ENCODE measurements at places on chromosomes 2 and 18.

GRCh38 chr2:231057590-231057989 lies 923 bp downstream of the PSMD1 start:
- H3K27me3 ChIP-seq: peaks cover 14% of the 10 kb centered on the region
- no peak for DNase-seq
- peak overlapping the region; percentile 96 for H3K4me3 ChIP-seq
- H3K36me3 ChIP-seq: peaks cover 16% of the 10 kb centered on the region

GRCh38 chr2:8534386-8534728 lies 147.5 kb upstream of the ID2 start:
- no peak for DNase-seq
- no peak overlapping the region for H3K4me3 ChIP-seq
- no peak overlapping the region for H3K27ac ChIP-seq
- H3K36me3 ChIP-seq: peaks cover 6% of the 10 kb centered on the region

DNA sequence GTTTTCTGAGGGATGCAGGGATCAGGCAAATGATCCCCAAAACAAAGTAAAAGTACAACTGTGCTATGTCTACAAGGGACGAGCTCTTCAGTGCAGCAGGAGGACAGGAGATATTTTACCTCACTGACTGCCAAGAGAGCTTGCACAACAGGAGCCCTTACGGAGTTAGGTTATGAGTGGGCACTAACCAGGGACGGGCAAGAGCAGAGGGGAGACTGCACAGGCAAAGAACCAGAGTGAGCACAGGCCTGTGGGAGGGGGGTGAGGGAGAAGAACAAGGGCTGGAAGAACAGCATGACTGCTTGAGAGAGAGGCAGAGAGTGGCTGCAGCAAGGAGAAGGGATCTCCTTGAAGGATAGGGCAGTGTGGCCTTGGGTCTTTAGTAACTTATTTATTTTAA lies 101.1 kb upstream of the PID1 start:
- no peak overlapping the region for H3K27ac ChIP-seq
- H3K4me3 ChIP-seq: no peak overlapping the region
- H3K27me3 ChIP-seq: peaks cover 11% of the 10 kb centered on the region
- DNase-seq: no peak
- H3K4me1 ChIP-seq: no peaks in the 10 kb centered on the region

DNA sequence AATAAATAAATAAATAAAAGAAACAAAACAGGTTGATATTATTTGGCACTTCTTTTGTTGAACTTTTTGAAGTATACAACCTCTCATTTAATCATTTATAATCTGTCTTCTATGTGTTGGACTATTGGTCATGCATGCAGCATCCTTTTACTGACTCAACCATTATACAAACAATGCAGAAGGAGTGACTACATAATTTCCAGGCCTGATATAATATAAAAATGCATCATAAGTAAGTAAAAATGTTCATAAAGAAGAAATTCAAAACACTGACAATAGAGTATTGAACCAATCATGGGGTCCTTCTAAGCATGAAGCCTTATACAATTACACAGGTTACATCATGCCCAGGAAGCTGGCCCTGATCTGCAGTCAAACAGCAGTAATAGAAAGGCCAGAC lies 141.5 kb upstream of the FN1 start:
- peaks cover 11% of the 10 kb centered on the region for H3K4me1 ChIP-seq
- no peak for DNase-seq
- no peaks in the 10 kb centered on the region for H3K27me3 ChIP-seq

DNA sequence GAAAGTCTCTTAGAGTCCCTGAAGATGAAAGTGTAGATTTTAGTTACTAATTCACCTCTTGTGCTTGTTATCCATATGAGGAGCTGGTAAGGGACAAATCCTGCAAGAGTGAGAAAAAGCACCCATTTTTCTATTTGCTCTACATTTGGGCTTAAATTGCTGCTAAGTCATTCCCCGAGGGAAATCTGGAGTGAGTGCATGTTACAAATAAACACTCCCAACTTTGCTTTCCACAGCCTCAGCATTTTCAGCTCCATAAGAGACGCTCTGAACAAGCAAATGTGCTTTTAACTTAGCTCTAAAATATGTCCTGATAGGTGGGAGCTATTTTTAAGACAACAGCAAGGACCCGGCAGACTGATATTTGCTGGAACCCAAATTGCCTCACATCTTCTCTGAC lies 126.7 kb downstream of the DPP10 start:
- no peak overlapping the region for H3K27ac ChIP-seq
- H3K4me1 ChIP-seq: no peaks in the 10 kb centered on the region
- no peak for DNase-seq

DNA sequence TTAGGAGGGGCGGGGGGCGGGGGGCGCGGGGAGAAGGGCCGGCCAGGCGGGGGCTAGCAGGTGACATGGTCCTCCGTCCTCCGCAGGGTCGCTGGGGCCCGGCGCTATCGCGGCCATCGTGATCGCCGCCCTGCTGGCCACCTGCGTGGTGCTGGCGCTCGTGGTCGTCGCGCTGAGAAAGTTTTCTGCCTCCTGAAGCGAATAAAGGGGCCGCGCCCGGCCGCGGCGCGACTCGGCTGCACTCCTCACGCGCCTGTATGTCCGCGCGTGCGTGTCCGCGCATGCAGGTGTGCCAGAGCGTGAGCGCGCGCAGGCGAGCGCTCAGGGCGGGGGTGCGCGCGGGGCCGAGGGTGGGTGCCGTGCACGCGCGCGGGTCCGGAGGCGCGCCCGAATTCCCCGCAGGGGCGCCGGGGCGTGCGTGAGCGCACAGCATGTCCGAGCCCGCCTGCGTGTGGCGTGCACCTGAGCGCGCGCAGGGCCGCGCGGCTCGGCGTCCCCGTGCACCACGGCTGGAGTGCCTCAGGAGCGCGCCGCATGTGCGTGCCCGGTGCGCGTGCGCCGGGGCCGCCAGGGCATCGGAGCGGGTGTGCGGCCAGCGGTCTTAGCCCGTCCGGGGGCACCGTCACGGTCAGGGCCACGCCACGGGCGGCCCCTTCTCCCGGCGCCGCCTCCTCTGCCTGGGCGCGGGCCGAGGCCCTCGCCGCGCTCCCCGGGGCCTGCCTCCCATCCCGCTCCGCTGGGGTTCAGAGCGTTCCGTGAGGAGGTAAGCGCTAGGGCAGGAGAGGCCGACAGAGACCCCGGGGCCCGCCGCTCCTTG lies 6.3 kb downstream of the SNORC start:
- peaks cover 37% of the 10 kb centered on the region for H3K27me3 ChIP-seq
- DNase-seq: peak; percentile 70
- H3K36me3 ChIP-seq: no peaks in the 10 kb centered on the region
- no peak overlapping the region for H3K27ac ChIP-seq

DNA sequence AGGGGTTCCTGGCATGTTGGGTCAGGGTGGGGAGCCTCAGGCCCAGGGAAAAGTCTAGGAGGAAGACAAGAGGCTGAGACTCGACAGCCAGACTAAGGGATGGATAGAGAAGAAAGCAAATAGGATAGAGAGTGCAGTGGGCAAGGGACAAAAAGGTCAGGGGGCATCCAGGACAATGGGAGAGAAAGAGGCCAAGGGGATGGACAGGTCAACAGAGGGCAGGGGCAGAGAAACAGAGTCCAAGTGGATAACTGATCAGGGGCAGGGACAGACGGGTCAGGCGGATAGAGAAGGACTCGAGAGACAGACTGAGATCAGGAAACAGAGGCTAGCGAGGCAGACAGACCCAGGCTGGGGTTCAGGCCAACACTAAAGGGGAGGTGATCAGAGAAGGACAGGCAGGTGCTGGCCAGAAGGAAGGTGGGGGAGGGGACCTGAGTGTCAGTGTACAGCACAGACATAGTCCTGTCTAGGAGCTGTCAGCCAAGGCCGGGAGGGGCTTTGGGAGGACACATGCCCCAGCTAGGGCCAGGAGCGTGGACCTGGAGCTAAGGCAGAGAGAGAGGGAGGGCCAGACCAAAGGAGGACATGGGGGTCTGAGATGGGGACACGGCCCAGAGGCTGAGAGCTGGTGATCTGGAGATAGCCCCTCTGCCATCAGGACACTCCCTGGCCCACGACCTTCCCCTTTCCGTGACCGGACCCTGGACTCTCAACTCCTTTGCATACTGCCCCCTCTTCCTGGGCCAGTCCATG lies 12.2 kb downstream of the ASIC4 start:
- H3K27ac ChIP-seq: peak overlapping the region; percentile 57
- peaks cover 66% of the 10 kb centered on the region for H3K27me3 ChIP-seq
- H3K4me3 ChIP-seq: peak overlapping the region; percentile 63
- H3K36me3 ChIP-seq: no peaks in the 10 kb centered on the region
- no peak for DNase-seq
- peaks cover 66% of the 10 kb centered on the region for H3K4me1 ChIP-seq

DNA sequence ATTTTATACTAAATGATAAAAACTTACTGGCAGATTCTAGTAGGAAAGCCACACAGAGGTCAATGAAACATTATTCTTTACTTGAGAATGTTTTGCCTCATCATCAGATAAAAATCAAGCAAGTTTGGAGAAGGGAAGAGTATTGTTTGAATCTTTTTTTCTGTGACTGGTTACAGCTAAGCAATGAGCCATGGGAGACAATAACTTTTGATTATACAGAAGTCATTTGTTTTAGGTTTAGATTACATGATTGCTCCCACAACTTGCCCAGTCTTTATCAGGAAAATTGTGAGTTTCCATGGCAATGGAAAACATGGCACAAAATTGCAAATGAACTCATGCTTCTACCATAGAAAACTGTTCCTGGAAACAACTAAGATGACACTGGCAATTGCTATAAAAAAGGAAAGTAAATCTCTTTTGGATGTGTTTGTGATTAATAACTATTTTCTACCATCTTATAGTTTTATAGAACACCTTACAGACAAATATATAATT lies 476.8 kb downstream of the MBD2 start:
- no peaks in the 10 kb centered on the region for H3K27me3 ChIP-seq
- no peak overlapping the region for H3K27ac ChIP-seq
- no peak overlapping the region for H3K4me3 ChIP-seq
- no peaks in the 10 kb centered on the region for H3K4me1 ChIP-seq
- DNase-seq: no peak
- H3K36me3 ChIP-seq: no peaks in the 10 kb centered on the region
